Placental pericyte (primary cell): ENCODE measurements at places on chromosomes 5 and 9. TPM values are rescaled to one million over a fixed set of nuclear protein-coding genes. Genes with fewer than 3 reads are reported as not detected.

Gene KIF12
- total RNA-seq = not detected in 2 replicates

Gene C5
- total RNA-seq = 0.66 and 2.4 TPM in 2 replicates

Gene LCN2
- total RNA-seq = not detected in 2 replicates

Gene MCC
- 44.1 and 48.6 TPM in 2 replicates for total RNA-seq

Gene SLCO6A1
- total RNA-seq = under 0.01 and 0.14 TPM in 2 replicates

Gene PCDHGA10
- 13.2 and 14.0 TPM in 2 replicates for total RNA-seq

Gene LRRC70
- 1.1 and 1.4 TPM in 2 replicates for total RNA-seq

Gene FANCC
- 2.4 and 15.3 TPM in 2 replicates for total RNA-seq

Gene ST8SIA4
- 3.0 and 15.3 TPM in 2 replicates for total RNA-seq

Gene NEUROG1
- not detected in 2 replicates for total RNA-seq

Gene CEMIP2
- 183 and 607 TPM in 2 replicates for total RNA-seq

Gene FBXW5
- total RNA-seq = 198 and 213 TPM in 2 replicates

Gene IFNB1
- total RNA-seq = not detected in 2 replicates

Gene PCDHAC2
- total RNA-seq = 0.14 and 0.22 TPM in 2 replicates

Gene IFNK
- total RNA-seq = not detected in 2 replicates

Gene MYORG
- 0.22 and 1.4 TPM in 2 replicates for total RNA-seq

Gene SPATA31C1
- not detected in 2 replicates for total RNA-seq

Gene GPR150
- total RNA-seq = under 0.01 and 0.43 TPM in 2 replicates

Gene WDR31
- 0.43 and 1.3 TPM in 2 replicates for total RNA-seq

Gene PCDHA6
- total RNA-seq = 0.14 and 0.44 TPM in 2 replicates

Gene CD14
- 1.3 and 1.8 TPM in 2 replicates for total RNA-seq

Gene GALT
- 29.3 and 35.9 TPM in 2 replicates for total RNA-seq

Gene SUSD3
- total RNA-seq = not detected in 2 replicates

Gene PCDHB9
- 0.14 TPM in 1 of 2 replicates, not detected in the other for total RNA-seq

Gene MARCHF6
- total RNA-seq = 41.9 and 54.1 TPM in 2 replicates

Gene IFNA6
- not detected in 2 replicates for total RNA-seq

Gene MRPL36
- 33.7 and 72.2 TPM in 2 replicates for total RNA-seq

Gene DOCK2
- 3.5 and 16.9 TPM in 2 replicates for total RNA-seq

Gene IRX4
- not detected in 2 replicates for total RNA-seq

Gene C9
- 0.44 TPM in 1 of 2 replicates, not detected in the other for total RNA-seq

Gene IL9
- not detected in 2 replicates for total RNA-seq

Gene TMEM252
- not detected in 2 replicates for total RNA-seq

Gene CDH6
- 5.7 TPM in 1 of 2 replicates, not detected in the other for total RNA-seq

Gene SHLD3
- 3.1 and 6.0 TPM in 2 replicates for total RNA-seq

Gene SNCAIP
- 7.0 and 7.7 TPM in 2 replicates for total RNA-seq

Gene MEIKIN
- total RNA-seq = not detected in 2 replicates

Gene SPARC
- 1,482 and 1,594 TPM in 2 replicates for total RNA-seq

Gene SPAG8
- 0.66 and 1.0 TPM in 2 replicates for total RNA-seq

Gene DRD1
- total RNA-seq = 0.44 and 0.72 TPM in 2 replicates

Gene SLC36A2
- total RNA-seq = not detected in 2 replicates

Gene FAM153A
- not detected in 2 replicates for total RNA-seq

Gene PCDHB6
- total RNA-seq = under 0.01 and 0.14 TPM in 2 replicates

Gene TPRN
- 9.9 and 14.9 TPM in 2 replicates for total RNA-seq
